ENCODE measurements at places on chromosomes 7 and 10.

DNA sequence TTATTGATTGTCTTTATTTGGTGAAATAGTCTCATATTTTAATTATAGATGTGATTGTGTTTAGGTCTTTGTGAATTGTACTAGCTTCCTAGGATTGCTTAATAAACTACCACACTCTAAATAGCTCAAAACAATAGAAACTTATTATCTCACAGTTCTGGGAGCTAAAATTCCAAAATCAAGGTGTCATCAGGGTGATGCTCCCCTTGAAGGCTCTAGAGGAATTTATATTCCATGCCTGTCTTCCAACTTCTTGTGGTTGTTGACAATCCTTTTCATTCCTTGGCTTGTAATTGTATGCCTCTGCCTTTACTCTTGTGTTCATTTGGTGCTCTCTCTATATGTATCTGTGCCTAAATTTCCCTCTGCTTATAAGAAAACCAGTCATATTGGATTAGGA is 155.3 kb upstream of the AKR1E2 start:
- no peak for DNase-seq

- no peak for DNase-seq
Observed at GRCh38 chr10:21020545-21020944, 123.4 kb upstream of the NEBL start.

GRCh38 chr7:119996634-119997033 is 276.3 kb upstream of the KCND2 start:
- DNase-seq: no peak

DNA sequence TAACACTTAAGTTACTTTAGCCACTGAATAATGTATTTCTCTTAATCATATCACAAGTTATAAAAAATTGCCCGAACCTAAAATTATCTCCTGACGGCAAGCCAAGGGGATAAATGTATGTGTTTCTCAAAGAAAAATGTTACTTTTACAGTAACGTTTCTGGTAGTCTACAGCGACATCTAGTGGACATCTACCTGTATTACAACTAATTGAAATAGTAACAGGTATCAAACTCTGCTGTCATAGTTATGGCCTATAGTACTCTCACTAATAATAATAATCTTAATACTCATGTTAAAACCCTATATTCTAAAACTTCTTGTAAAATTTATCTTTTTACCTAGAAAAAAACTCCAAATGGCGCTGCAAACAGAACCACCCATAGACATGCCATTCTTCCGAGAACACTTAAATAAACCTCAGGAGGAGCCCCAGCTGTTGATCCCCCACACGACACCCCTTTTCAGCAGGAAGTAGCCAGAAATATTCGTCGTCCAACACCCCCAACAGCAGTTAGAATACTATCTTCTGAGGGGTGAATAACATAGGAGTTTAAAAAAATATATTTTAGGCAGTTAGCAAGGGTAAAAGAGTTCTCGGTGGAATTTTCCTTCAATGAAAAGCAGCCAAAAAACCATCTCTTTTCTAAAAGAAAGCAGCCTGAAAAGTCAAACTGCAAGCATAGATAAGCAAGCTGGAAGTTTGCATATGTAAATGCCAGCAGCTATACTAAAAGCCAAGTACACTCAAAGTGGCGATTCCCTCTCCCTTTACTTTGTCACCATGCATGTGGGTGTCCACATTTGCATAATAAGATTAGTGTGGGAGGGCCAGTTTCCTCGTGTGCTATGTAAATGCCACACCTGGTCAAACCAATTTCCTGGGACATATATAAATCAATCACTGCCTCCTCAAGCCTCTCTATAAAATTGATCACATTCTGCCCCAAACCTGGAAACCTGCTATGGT is 40.5 kb upstream of the ZNF107 start:
- DNase-seq: no peak

GRCh38 chr10:132538790-132539421 is 1.3 kb downstream of the INPP5A start:
- DNase-seq: no peak

GRCh38 chr10:73644015-73644743 is 2.9 kb upstream of the MYOZ1 start:
- peak; percentile 6 for DNase-seq

DNA sequence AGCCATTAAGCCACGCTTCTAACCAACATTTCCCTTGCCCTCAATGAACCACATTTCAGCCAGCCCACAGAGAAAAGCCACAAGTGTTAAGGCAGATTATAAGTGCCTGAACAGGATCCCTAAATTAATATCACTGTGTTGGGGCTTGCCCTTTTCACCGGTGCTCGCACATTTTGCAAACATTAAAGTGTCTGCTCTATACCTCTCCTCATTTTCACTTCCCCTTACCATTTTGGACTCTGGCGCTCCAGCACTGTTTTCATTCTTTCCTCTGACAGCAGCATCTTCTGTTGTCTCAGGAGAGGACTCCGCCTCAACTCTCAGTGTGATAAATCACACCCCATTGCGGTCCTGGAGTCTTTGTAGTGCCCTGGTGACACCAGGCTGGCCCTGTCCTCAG is 274.2 kb downstream of the BAMBI start:
- no peak for DNase-seq

DNA sequence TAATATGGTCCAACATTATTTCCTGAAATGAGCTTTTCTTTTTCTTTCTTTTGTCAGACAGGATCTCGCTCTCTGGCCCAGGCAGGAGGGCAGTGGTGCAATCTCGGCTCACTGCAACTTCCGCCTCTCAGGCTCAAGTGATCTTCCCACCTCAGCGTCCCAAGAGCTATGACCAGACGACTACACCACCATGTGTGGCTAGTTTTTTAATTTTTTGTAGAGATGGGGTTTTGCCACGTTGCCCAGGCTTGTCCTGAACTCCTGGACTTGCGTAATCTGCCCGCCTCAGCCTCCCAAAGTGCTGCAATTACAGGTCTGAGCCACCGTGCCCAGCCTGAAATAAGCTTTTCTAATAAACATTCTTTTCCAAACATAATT is 48.6 kb downstream of the CUL2 start:
- no peak for DNase-seq

GRCh38 chr7:83691095-83691494 is 42.2 kb upstream of the SEMA3E start:
- no peak for DNase-seq

DNA sequence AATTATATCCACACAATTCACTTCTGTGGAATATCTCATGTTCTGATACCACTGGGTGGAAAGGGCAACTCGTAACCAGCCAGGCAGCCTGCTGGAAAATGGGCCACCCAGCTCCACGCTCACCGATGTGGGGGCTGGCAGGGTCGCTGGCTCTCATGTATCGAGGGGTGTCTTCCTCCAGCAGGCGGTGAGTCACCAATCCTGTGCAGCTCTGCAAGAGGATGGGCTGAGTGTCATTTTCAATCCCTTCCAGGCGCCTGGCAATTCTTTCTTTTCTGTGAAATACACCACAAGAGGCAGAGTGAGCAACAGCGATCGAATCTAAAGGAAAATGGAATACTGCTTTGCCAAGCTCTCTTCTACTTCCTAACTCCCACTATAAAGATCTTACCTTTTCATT is 80.1 kb downstream of the SVIL start:
- no peak for DNase-seq

DNA sequence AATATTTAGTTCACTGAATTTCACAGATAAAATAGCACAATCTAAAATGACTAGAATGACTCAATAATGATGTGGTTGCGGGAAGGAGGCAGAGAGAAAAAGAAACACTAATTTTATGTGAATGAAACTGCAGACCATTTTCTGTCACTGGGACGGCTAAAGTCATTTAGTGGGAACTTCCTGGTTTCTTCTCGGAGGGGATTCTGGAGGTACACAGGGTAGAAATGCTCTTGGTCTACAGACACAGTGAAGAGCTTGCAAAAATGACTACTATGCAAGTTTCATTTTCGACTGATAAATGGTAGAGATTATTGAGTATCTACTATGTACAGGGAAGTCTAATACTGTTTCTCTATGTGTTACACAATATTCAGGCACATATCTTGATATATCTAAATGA is 63.5 kb upstream of the LRRN3 start:
- DNase-seq: no peak

DNA sequence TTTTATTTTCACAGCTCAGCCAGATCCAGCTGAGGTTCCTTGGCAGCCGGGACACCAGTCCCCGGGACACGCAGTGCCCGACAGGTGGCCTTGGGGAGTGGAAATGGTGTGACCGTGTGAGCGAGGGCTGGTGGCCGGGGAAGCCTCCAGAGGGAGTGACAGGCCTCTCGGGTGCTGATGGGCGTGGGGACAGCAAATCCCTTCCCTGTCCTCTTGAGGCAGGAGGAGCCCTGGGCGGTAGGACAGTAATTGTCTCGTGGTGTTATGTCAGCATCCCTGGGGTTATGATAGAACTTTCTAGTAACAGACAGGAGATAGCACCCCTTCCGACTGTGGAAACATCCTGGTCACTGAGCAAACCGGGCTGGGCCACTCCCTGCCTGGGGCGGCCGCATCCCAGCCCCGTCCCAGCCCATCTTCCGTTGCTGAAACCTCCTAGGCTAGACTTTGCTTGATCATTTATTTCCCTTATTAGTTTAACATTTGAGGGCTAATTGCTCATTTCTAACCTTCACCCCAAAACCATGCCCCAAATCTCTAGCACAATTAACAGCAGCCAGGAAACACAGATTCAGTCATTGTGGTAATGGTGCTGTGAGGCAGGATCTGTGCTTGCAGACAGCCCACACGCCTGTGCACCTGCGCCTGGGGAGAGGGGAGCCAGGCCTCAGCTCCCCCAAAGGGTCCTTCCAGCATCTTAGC is 63.3 kb downstream of the ELFN1 start:
- no peak for DNase-seq

DNA sequence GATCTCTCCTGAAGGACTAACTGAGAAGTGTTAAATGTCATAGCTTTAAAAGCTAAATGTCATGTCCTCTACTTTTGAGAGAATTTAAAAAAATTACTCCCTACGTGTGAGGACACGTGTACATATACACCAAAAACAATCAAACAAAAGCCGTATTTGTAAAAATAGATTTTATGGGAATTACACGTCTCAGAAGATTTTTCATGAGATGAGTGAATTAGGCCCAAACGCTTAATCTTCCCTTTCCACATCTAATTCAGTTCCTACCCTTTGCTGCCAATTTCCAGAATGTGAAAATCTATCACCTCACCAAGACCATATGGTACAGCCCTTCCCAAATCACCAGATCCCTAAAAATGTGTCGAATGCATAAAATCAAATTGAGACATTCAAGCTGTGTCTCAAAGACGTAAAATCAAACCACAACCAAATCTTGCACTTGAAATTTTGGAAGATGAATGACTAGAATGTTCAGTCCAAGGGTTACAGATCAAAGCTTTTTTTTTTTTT is 1.0 kb upstream of the CTTNBP2 start:
- no peak for DNase-seq

GRCh38 chr7:92633211-92633906 is 43.2 kb upstream of the FAM133B start:
- peak; percentile 31 for DNase-seq

- DNase-seq: no peak
Observed at GRCh38 chr7:150945853-150946420, 32.2 kb downstream of the KCNH2 start.

DNA sequence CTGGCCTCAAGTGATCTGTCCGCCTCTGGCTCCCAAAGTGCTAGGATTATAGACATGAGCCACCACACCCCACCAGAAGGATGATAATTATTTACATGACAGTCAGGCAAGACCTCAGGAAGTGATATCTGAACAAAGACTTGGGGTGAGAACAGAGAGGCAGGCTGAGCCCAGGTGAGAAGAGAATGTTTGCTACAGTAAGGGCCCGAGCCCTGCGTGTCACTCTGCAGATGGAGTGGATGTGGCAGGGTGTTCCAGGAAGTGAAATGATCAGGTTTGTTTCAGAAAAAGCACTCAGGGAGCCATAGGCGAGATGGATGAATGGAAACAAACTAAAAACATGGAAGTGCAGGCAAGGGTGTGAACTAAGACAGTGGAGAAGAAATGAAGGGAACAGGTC is 22.2 kb downstream of the SFMBT2 start:
- no peak for DNase-seq

- DNase-seq: no peak
Observed at GRCh38 chr7:130950741-130951140, 216.7 kb upstream of the KLF14 start.

- DNase-seq: peak; percentile 31
Observed at GRCh38 chr10:77223526-77224460, 413.8 kb downstream of the KCNMA1 start.

GRCh38 chr10:94307046-94307615 is 55.6 kb downstream of the NOC3L start:
- DNase-seq: no peak

GRCh38 chr10:12556039-12556438 is 206.7 kb downstream of the CAMK1D start:
- DNase-seq: no peak

DNA sequence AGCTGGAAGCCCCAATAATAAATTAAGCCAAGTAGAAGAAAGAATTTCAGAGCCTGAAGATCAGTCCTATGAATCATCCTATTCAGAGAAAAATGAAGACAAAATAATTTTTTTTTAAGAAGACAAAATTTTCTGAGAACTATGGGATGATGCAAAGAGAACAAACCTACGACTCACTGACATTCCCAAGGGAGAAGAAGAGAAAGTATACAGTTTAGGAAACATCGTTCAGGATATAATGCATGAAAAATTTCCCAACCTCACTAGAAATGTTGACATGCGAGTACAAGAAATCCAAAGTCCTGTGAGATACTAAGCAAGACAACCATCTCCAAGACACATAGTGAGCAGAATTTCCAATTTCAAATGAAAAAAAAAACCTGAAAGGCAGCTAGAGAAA is 150.5 kb downstream of the THSD7A start:
- DNase-seq: no peak

DNA sequence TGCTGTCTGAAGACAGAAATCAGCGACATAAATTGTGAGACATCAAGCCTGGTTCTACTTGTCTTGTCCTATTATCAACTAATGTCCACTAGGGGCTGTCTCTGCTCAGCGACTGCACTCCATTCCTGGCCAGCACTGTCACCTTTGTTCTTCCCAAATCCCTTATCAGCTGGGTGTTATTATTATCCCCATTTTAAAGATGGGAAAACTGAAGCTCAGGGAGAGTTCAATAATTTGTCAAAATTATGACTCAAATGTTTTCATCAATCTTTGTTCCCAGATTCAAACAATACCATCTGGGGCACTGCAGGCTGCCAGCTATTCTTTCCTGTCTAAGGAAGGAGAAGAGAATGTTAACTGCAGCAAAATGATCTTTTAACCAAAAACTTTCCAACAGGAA is 431.6 kb upstream of the NFE2L3 start:
- no peak for DNase-seq

DNA sequence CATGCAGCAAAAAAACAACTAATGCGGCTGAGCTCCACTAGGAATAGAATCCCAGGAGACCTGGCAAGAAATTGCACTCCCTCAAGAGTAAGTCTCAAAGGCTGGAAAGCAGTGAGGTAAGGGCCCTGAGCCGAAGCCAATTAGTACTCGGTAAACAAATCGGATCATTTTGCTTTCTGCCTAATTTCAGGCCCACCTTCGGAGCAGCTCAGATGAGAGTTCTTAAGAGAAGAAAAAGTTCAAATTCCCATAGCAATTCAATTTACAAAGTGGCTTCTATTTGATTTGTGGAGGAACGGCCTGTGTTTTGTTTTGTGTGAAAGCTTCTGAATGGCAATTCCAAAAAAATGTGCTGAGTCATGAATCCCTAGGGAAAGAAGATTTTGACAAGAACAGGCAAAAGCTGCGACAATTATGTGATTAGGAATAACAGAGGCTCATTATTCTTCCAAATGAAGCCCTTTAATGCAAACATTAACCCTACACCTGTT is 60.9 kb downstream of the SLC16A9 start:
- DNase-seq: peak; percentile 51
